CD4-positive, alpha-beta T cell treated with Interleukin-4 for 1 hour (primary cell): ENCODE measurements at places on chromosomes 5 and 9.

GRCh38 chr5:172687940-172688339, 46.9 kb downstream of the NEURL1B start:
- no peak for DNase-seq

GRCh38 chr9:88922091-88922490, 69.2 kb upstream of the S1PR3 start:
- peak; percentile 52 for DNase-seq

DNA sequence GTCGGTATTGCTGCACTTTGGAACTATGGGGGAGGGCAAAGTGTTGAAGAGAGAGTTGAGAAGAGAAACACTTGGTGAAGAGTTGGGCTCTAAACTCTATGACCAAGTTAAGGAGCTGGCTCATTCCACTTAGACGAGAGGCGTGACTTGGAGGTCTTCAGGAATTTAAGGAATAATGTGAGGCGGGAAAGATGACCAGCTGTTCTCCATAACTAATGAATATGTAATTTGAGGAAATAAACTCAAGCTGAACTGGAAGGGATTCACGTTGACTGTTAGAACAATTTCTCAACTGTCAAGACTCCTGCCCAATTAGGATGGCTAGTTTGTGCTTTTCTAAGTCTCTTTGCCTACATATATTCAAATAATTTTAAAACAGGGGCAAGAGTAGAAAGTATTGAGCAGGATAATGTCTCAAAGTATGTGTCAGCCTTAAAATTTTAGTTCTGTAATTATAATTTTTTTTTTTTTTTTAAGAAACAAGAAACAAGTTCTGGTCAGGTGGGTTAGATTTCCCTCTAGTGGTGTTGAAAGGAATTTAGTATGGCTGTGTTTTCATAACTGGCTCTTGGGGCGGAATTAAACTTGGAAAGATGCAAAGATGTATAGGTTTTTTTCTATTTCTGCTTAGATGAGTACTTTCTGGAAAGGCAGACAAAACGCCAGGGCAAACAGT, 33.4 kb downstream of the TMEM252 start:
- no peak for DNase-seq

DNA sequence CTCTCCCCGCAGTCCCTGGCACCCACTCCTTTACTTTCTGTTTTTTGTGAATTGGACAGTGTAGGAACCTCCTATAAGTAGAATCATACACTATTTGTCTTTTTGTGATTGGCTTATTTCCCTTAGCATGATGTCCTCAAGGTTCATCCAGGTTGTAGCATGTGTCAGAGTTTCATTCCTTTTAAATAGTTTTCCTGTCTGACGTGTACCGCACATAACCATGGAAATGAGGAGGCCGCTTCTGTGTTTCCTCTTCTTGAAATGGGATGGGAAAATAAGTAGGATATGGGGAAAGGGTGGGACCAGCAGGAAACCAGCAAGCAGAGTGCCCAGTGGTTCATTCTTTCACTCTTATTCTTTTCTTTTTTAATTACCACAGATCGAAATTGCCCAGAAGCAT, 72.6 kb upstream of the ENTREP1 start:
- DNase-seq: no peak

- no peak for DNase-seq
These were observed 826 bp downstream of the GPRIN1 start for GRCh38 chr5:176608937-176609723.

- DNase-seq: no peak
These were observed 552.0 kb upstream of the CLINT1 start for GRCh38 chr5:158410976-158411375.

DNA sequence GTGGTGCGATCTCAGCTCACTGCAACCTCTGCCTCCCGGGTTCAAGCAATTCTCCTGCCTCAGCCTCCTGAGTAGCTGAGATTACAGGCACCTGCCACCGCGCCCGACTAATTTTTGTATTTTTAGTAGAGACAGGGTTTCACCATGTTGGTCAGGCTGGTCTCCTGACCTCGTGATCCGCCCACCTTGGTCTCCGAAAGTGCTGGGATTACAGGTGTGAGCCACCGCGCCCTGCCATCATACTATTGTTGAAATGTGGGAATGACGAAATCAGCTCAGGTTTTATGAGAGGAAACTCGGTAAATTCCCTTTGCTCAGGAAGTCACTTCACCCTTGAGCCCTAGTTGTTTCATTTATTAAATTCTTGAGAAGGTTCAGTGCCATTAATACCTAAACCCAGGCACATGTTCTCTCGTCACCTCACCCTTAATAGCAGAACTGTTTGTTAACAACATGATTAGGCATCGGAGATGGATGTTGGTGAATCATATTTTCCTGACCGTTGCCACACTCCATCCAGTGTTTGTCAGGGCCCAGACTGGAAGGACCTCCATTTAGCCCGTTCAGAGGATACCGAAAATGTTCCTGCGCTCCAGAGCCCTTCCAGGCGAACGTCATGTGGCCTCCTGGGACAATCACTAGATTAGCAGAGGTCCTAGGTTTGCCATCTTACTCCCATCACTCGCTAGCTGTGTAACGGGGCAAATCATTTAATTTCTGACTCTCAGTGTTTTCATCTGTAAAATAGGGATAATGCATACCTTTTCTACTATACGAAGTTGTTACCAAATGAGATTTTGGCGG, 20.0 kb upstream of the CREBRF start:
- DNase-seq: peak; percentile 40

DNA sequence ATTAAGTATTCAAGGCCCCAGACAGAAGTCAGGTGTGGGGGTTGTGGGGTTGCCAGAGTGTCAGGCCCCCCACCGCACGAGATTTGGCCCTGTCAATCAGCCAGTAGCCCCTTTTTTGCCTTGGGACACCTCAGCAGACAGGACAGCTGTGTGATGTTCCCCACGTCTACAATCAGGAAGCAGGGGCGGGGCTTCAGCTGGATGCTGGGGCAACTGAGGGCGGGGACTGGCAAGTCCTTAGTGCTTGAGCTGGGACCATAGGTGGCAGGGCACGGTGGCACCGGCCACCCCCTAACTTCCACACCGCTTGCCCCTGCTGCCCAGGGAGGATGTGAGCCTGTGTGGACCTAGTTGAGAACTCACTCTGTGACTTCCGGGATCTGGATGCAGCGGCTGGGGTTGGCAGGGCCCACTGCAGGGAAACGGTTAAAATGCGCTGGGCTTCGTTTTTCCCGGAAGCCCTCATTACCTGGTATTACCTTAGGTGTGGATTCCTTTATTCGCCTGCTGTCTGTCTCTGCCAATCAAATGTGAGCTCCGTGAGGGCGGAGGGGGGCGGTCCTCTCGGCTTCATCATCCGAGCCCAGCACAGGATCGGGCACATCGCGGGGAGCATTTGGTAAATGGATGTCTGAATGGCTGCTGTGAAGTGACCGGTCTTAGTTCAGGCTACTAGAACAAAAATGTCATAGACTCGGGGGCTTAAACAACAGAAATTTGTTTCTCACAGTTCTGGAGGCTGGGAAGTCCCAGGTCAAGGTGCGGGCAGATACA, 7.5 kb upstream of the GTF3C5 start:
- peak; percentile 23 for DNase-seq

GRCh38 chr5:41878643-41879478, 8.6 kb upstream of the OXCT1 start:
- DNase-seq: no peak

DNA sequence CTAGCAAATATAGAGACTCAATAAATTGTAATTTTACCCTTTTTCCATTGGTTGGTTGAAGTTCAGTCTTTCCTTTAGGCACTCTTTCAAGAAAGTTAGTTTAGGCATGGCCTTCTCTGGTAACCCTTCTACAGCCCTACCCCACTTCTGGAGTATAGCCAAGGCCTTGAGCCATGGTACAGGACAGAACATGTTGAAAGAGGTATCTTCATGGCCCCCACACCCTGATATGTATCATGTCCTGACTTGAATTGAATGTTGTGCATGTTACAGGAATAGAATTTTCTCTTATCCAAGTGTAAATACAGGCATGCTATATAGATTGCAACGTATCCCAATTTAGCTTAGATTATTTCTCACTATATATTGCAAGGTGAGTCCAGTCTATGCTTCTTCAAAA, 175.6 kb downstream of the CD180 start:
- no peak for DNase-seq

- DNase-seq: no peak
These were observed 55.2 kb upstream of the JAK2 start for GRCh38 chr9:4929917-4930316.

DNA sequence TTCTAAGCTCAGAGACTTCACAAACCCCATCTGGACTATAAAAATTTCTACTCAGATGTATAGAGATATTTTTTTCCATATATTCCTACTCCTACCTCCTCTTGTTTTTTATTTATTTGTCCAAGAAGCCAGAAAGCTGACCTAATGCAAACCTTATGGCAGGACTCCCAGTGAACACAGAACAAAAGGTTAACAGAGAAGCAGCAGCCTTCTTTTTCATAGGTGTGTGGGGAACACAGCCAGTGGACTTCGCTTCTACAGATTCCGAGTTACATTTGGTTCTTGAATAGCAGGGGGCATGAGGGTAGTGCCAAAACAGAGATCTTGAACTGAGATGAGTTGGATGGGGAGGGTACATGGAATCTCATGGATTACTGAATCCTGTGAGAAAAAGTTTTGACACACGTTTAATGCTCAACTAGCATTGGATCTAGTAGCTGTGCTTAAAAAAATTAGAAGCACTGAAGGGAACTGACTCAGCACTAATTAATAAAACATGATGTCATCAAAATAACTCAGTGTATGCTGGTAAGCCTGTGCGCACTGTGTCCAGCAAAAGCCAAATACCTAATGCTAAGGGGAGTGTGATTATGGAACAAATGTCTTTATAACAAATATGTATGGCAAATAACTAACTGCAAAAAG, 240.1 kb downstream of the GABRB2 start:
- no peak for DNase-seq
